ENCODE measurements at places on chromosomes 1 and 21.
A peak's percentile ranks its signal among the peaks of the same experiment; 100 is the strongest.

- DNase-seq: peak; percentile 32
Observed at GRCh38 chr1:93033029-93033428, 46.1 kb upstream of the MTF2 start.

DNA sequence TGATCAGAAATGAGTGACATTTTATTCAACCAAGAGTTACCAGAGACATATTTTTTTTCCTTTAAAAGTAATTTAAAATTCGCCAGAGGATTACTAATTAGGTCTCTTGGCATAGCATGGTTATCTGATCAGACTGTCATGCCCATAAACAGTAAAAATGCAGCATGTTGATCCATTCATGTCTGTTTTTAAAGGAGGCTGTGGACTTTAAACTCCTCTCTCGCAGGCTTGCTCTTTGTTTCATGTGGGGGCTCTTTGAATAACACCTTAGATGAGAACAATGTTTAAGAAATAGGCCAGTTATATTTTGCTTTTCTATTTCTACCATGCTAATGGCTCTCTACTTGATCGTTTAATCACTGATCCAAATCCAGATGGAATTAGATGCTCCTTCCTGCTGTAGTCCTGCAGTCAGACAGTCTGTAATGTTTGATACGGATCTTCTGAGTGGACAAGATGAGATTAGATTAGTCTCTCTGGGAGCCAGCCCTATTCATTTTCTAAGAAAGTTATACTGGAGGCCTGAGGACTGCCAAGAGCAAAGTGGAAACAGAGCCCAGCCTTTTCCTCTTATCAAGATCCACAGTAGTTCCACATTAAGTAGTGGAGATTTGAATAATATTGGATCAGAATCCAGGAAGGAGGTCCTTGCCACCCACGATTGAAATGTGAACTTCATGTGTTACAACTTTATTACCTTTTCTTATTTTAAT, 197.4 kb downstream of the HS2ST1 start:
- DNase-seq: no peak

DNA sequence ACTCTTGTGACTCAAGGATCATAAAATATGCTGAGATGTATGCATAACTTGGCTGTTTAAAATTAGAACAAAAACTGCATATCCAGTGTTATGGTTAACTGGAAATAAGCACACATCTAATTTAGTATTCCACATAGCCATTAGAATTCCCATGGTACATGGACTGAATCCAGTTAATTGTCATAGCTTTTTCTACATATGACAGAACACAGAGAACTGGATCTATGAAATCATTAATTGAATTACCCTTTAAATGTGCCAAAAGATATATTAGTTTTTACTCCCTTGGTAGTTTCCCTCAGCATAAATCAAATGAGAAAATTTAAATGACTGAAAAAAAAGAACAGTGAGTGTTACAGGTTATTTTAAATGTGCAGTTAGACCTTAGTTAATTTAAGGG, 395.9 kb downstream of the NCAM2 start:
- DNase-seq: no peak

DNA sequence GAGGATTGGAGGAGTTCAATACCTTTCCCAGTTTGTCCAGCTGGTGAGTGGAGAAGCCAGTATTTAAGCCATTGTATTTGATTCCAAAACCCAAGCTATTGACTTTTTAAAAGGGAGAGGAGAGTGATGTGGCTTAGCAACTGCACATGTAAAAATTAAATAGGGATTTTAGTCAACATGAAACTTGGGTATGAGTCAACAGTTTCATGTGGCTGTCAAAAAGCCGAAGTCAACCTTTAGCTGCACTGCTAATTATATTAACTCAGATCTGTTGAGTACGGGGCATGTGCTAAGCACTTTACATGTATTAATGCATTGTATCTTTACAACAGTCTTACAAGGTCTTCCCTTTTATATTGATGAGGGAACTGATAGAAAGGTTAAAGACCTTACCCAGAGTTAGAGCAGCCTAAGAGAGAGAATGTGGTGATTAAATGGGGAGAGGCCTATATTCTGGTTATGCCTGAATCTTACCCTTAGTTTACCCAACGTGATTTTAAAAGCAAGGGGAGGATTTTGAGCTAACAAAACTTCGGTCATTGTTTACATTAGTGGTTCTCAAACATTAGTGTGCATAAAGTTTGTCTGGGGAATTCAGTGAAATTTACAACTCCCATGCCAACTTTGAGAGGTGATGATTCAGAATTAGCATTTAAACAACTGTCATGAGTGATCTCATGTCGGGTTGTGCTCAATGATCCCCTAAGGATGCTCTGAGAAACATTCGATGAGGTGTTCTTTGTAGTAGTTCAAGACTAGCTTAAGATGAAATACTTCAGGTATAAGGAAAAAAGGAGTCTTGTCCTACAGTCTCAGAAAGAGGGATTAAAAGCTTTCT, 6.9 kb upstream of the SLC35F3 start:
- DNase-seq: no peak

DNA sequence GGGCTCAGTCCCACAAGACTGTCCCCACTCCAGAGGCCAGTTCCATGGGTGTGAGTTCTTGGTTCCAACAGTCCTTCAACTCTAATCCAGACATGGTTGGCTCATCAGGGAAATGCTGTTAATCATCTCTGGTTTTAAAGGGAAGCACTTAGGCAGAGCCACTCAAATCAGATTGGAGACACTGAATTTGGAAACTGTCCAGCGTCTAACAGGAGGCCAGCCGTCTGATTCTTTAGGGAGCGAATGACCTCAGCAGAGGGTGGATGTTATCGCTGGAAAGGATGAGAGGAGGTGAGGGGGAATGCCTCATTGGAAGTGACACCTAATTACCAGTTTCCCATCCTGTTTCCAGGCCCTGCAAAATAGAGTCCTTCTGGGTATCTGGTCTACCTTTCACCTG, 22.8 kb upstream of the LRRC38 start:
- no peak for DNase-seq
